ENCODE measurements at places on chromosomes 13 and 19. TPM values are rescaled to one million over a fixed set of nuclear protein-coding genes. Genes with fewer than 3 reads are reported as not detected.

- DNase-seq: no peak
These were observed 7.1 kb upstream of the ZNF91 start for GRCh38 chr19:23402388-23402787.

Gene MAG
- total RNA-seq: not detected

Gene CEACAM20
- 0.28 TPM for total RNA-seq

Gene FLT3
- total RNA-seq: not detected

Gene RNF17
- not detected for total RNA-seq

Measured in Calu3 (cell line).